NCI-H226 (cell line): ENCODE measurements at places on chromosomes 7 and 10.
A peak's percentile ranks its signal among the peaks of the same experiment; 100 is the strongest.

DNA sequence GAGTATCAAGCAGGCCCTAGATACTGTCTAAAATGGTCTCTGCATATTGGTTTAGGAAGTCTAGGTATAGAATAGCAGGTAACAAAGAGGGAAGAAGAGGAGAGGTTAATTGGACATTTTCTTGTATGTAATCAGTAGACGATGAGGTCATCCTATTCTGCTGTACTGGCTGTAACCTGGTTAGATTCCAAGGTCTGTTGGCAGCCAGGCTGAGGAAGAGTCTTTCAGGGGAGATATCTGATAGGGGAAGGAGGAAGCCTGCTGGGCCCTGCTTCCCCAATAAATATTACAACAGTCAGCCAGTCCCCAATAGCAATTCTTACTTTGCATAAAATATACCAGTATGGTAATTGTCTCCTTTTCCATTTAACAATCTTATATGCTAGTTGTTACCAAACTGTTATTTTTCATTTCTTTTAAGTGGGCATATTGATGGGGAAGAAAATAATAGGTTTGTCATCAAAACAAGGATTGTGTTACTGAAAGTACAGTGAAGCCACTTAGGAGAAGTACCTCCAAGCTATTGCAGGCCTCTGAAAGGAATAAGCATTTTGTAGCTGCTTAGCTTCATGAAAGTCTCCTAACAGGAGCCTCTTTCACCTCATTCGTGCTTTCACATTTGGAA is 186.4 kb downstream of the LRRC4 start:
- DNase-seq: peak; percentile 71

DNA sequence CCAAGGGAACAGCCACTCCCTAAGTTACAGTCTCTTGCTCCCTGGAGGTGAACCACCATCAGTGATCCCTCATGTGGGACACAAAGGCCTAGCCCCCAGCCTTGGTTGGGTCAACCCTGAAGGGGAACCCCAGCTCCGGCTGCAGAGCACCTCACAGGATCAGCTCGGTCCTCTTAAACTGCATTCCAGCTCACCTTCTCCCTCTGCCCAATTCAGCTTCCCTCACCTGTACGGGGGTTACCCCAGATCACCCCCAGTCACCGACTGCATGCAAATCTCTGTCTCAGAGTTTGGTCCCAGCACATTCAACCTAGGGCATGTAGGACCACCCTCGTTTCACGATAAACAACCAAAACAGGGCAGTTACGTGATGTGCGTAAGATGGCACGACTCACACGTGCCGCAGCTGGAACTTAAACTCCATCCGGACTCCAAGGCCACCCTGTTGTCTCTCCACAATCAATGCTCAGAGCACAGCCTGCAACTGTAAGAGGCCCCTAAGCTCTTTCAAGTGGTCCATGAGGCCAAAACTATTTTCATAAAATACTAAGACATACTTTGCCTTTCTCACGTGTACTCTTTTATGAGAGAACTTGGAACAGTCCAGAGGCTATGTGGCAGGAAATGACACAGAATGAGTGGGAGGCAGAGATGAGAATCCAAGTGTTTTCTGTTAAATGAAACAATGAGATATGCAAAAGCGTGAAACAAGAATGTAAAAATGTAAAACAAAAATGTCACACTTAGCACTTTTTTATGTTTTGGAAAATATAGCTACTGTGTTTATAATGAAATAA is 285.2 kb downstream of the PTPRN2 start:
- no peak for DNase-seq

DNA sequence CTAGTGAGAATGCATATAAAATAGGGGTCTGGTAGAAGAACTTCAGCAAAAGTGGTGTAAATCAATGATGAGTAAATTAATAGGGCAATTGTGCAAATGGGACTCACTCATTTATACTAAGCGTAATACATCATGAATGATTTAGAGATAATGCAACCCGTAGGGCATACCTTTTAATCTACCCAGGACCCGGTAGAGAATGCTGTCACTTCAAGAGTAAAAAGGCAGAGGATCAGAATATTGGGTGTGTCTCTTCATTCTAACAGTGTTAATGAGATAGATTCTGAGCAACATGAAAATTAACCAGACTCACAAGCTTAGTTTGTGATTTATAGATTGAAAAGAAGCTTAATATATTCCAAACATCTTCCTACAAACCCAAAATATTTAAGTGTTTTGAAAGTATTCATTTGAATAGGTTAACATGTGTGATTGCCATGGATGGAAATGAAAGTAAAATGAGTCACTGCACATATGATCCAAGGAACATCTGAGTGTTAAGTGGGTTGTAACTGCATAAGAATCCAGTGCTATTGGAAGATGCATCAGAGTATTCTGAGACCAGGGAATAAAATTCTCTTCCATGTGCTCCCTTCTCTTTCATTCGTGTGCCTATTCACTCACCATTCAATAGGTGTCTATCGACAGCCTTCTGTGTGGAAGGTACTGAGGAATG is 690.6 kb downstream of the AUTS2 start:
- no peak for DNase-seq

- DNase-seq: no peak
Observed at GRCh38 chr10:67077376-67077775, 151.5 kb downstream of the LRRTM3 start.

- DNase-seq: no peak
Observed at GRCh38 chr7:147412782-147413556, 1177.6 kb upstream of the C7orf33 start.

DNA sequence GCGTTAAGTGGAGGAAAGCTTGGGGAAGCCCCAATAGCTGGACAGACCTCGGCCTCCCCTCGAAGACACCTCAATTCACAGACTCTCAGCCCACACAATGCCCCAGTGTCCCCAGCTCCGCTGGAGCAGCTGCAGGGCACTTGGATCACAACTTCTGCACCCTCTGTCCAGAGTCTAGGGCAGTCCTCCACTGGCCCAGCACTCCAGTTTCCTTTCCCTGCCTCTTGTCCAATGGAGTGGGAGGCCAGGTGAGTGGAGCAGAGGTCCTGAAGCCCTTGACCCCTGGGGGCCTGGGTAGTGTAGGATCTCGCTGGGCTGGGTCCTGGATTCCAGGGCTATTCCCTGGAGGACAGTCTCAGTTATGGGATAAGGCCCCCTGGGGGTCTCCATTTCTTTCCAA is 11.9 kb downstream of the SFRP5 start:
- DNase-seq: no peak

DNA sequence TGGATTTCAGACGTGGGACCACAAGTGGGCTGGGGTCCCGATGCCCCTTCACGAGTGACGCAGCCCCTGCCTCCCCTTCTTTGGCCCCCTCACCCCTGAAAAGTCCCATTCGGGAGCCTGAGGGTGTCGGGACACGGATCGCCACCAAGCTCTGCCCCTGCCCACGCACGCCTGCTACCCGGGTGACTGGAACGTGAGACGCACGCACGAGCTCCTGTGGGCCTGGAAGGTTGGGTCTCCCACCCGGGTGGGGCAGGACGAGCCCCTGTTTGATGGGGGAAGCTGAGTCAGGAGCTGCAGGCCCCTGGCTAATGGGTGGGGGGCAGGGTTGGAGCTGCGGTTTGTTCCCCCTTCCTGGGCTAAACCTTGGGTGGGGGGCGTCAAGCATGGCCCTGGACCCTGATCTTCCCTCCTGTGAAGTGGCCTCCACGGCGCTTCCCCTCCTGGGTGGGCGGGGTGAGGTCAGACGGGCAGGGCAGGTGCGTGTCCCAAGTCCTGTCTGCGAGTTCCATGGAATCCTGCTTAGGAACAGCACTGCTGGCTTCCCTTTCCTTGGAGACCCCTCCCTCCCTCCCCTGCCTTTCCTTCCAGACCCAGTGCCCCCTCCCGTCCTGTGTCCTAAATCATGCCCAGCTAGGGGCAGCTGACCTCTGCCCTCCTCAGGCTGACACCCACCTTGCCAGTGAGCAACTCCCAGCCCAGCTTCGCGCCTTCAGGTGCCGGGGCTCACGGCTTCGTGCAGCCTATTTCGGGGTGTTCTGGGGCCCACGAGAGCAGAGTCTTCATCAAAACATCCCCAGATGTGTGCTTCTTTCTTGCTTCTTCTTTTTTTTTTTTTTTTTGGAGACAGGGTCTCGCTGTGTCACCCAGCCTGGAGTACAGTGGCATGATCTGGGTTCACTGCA is 5.3 kb upstream of the TMEM184A start:
- DNase-seq: no peak

- DNase-seq: no peak
Observed at GRCh38 chr10:108249940-108250339, 1085.4 kb upstream of the SORCS1 start.

GRCh38 chr7:129188372-129188891 is at the start of gene SMO:
Gene SMO, plus strand, starts transcription at chr7:129188633. Its CDS starts 519 bp downstream, at chr7:129189152.
- peak; percentile 34 for DNase-seq

DNA sequence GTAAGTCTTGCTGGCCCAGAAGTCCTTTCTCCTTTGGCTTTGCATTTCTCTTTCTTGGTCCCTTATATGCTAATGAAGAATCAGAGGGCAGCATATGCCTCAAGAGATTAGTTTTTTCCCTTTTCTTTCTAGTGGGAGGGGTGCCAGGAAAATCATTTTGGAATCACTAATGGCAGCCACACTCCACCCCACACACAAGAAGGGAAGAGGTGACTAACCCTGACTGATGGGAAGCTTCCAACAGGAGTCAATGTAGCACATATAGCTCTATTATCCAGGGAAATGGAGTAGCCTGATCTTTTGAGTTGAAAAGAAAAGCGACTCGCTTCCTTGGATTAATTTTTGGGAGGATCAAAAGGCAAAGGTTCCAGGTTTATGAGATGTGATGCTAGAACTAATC is 225.3 kb downstream of the KIF20B start:
- DNase-seq: peak; percentile 22

- DNase-seq: no peak
Observed at GRCh38 chr7:134031835-134032617, 95.1 kb upstream of the LRGUK start.

GRCh38 chr10:84236807-84237198 is 4.5 kb downstream of the LRIT1 start:
- no peak for DNase-seq

- DNase-seq: no peak
Observed at GRCh38 chr7:117478836-117479224, 995 bp upstream of the CFTR start.
